ENCODE measurements at places on chromosomes 3 and 15.

DNA sequence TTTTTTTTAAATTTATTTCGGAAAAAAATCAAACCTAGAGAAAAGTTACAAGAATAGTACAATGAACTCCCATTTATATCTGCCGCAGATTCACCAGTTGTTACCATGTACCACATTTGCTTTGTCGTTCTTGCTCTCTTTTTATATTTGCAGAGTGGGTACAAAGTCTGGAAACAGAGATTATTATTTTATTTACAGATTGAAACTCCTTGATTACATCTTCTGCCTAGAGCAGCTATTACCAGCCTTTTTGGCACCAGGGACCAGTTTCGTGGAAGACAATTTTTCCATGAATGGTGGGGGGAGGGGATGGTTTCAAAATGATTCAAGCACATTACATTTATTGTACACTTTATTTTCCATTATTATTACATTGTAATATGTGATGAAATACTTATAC, 8.3 kb downstream of the MEF2A start:
- no peak for DNase-seq

DNA sequence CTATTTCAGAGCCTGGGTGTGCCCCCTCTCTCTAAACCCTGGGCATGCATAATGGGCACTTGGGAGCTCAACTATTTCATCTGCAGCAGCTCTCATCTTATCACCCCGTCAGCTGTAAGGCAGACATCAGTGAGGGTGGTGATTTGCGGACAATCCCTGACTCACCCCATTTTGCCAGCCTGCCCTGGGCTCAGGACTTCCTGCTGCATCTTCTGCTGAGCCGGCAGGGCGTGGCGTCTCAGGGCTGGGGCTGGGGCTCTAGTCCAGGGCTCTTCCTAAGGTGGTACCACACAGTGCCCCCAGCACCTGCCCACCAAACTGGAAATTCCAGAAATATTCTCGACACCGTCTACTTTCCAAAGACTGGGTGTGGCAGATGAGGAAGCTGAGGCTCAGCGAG, 925 bp upstream of the PSTPIP1 start:
- DNase-seq: peak; percentile 87

DNA sequence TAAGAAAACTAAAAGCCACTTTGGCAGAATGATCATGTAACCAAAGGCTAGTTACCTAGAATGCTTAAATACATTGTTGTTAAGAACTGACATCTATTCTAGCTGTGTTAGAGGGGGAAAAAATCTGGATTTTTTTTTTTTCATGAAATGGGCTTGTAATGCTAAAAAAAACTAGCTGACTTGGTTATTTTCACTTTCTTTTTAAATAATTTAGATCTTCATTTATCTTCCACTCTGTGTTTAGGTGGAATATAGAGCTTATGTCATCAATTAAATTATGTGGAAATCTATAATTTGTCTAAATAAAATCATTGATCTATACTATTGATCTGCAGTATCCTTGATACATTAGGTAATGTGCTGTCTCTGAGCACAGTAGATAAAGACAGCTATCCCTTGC, 217.4 kb downstream of the TCF12 start:
- no peak for DNase-seq

- DNase-seq: no peak
These were observed 3.3 kb downstream of the WDR49 start for GRCh38 chr3:167650459-167650858.

DNA sequence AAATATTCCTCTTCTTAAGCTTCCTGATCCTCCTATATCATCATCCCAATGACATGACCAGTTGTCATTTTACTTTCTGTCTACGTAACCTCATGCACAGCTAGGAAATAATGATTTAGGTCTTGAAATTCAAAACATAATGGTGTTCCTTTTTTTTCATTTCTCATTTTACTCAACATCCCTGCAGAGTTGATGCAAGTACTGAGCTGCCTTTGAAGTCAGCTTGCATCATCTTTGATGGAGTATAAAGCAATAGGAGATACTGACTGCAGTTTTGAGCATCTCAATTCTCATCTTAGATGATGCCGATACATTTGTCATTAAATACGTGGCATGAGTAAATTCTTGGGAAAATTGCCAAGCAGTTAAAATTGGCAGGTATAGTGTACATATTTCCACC, 346.1 kb downstream of the ZIC1 start:
- DNase-seq: no peak

DNA sequence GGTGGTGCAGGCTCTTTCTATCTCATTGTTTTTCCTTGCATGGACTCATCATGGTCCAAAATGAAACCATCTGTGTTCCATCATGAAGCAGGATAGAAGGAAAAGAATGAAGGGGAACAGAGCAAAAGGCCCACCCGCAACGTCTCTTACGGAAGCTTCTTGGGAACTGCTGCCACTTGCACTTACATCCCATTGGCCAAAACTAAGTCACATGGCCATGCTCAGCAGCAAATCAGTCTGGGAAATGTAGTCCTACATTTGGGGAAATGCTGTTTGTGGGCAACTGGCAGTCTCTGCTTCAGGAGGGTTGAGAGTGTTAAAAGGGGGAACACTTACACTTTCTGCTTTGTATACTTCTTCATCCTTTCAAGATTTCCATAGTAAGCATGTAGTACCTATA, 191.6 kb downstream of the SV2B start:
- DNase-seq: no peak

- no peak for DNase-seq
These were observed 202.8 kb downstream of the RSRC1 start for GRCh38 chr3:158312560-158313141.

DNA sequence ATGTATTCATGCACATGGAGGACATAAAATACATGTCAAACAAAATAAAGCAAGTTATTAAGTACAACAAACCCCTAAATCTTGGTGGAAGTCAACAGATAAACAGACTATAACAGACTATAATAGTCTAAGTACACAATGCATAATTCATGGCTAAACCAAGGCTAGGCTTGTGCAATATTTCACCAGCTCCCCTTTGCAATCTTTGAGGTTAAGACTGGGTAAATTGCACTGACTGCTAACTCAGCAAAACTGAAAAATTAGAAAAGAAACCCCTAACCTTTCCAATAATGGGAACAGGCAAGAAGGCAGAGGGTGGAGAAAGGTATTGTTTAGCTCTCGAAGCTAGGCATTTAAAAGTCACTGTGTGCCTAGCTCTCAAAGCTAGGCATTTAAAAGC, 304.9 kb upstream of the WNT5A start:
- no peak for DNase-seq

- no peak for DNase-seq
These were observed 12.0 kb upstream of the GLCE start for GRCh38 chr15:69148465-69148864.

GRCh38 chr3:104520228-104520655, 846.5 kb upstream of the ALCAM start:
- no peak for DNase-seq

DNA sequence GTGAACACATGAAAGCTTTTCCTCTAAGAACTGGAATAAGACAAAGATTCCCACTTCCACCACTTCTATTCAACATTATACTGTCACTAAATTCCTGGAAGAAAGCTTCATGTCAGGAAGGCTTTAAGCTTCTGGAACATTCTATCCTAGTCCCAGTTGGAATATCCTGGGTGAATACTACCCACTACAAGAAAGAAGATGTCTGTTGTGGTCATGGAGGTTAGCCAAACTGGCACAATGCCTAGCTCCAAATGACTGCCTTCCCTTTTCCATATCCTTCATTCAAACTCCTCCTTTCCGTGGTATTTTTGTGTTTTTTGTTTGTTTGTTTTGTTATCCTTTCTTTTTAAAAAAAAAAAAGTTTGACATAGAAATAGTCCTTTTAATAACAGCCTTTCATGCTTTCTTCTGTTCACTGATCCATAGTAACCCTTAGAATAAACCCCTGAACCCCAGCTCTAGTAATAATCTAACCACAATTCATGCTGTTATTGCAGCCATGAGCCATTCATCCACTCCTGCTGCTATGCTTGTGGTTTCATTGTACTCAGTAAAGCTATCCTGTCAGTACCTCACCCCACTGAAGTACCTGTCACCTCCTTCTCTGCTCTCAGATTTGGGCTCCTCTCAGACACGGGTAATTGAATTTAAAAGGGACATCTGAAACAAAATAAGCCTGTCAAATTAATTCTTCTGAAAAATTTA, 447.5 kb downstream of the IGSF11 start:
- no peak for DNase-seq

DNA sequence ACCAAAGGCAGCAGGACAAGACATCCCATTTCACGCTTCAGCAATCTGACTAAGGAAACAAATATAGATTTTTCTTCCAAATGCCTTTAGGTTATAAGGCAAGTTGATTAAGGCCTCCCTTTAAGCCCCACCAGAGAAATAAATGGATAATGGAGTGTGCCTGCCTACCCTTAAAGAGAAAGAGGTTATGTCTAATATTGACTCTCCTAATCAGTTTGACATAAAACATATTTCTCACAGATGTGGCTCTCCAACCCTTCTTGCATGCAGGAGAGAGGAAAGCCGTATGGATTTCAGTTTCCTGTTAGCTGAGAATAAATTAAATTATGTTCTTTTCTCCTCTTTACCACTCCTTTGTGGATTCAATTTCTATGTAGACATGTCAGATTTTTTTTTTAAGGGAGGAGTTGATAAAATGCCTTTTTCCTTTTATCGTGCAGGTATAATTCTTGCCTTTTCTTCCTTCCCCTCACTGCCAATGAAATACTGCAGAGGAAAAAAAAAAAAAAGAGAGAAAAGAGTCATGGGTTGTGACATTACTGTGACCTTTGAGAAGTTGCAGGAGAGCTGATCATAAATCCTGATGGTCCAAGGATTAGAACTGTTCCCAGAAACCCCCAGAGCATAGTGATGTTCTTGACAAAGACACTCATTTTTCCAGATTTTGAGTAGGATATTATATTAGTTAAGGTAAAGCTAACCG, 355.3 kb upstream of the SLCO3A1 start:
- DNase-seq: no peak

DNA sequence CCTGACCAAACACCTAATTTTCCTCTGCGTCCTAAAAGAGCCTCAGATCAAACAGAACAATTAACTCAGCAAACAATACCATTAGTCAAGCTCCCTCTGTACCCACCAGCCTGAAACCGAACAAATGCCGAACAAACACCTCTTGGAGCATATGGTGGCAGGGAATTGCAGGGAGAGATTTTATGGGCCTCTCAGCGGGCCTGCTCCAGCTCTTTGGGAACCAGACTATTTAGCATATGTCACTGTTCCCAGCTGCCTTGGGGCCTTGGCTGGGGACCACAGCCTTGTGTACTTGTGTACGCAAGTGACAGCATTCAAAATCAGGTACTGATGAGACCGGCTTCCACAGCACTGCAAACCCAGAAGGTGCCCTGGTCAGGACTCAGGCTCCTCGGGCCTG, 388.8 kb upstream of the PPP2R3A start:
- DNase-seq: no peak

DNA sequence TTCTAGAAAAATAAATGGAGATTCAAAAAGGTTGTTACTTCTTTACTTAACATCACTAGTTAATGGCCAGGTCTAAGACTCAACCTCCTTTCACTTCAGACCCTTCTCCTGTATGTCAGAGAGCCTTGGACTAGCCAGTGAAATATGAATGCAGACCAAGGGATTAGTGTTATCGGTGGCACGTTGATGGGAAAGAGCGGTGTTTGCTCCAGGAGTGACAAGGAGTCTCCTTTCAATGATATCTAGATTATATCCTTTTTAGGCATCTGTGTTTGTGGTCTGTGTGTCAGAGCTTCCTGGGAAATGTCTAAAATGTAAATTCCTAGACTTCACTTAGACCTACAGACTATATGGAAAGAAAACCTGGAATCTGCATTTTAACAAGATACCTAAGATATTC, 658.0 kb upstream of the KCNMB2 start:
- no peak for DNase-seq

DNA sequence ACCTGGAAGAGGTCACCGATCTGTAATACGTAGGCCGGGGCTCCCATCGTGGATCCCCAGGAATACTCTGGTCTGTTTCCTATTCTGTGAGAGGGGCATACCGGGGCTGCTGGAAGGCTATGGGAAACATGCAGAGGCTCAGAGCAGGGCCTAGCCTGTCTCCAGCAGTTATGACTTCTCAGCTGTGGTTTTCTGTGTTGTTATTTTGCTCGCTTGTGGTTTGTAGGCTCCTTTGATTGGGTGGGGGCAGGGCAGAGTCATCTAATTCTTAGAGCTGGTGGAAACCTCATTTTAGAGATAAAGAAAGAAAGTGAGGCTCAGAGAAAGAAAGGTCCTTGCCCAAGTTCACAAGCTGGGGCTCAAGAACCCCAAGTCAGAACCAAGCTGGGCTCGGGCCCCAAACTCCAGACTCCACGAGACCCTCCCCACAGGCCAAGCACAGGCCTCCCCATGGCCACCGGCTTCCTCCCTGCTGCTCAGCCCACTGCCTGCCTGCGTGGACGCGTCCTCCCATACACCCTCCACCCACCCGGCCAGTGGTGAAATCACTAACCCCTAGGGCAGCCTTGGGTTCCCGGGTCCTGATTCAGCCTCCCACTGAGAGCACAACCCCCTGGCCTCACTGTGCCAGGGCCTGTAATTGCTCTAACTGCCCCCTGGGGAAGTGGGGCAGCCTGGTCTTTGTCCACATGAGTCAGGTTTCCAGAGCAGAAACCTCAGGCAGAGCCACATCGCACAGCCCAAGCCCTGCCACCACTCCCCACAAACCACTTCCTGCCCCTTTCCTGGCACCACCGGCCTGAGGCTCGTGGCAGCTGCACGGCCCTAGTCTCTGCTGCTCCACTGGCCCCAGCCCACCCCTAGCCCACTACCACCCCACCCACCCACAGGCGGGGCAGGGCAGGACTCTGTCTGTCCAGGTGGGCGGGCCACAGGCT, 270.8 kb downstream of the UACA start:
- DNase-seq: peak; percentile 95

GRCh38 chr15:49024840-49025239, 21.4 kb downstream of the SECISBP2L start:
- DNase-seq: no peak

DNA sequence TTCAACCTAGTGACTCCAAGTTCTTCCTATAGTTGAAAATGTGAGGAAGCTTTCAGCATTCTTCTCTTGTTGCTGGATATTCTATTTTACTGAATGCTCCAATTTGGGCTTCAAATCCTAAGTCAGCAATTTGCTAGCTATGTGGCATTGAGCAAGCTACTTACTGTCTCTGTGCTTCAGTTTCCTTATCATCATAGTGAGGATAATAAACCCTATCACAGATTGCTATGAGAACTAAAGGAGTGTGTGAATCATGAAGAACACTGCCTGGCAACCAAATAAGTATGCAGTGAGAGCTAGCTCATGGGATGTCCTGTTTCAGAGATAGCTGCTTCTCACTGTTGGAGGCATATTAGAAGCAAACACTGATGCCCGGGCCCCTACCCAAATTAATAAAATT, 163.8 kb upstream of the CDIN1 start:
- no peak for DNase-seq

- DNase-seq: no peak
These were observed 141.9 kb upstream of the THBS1 start for GRCh38 chr15:39438799-39439592.

- DNase-seq: no peak
These were observed 6.5 kb downstream of the NT5DC2 start for GRCh38 chr3:52527039-52527731.
